ENCODE measurements at places on chromosomes 3 and 15. TPM values are rescaled to one million over a fixed set of nuclear protein-coding genes. Genes with fewer than 3 reads are reported as not detected.
A peak's percentile ranks its signal among the peaks of the same experiment; 100 is the strongest.

- no peaks in the 10 kb centered on the region for H3K36me3 ChIP-seq
- H3K4me3 ChIP-seq, result no peak overlapping the region
- H3K27me3 ChIP-seq, result no peaks in the 10 kb centered on the region
- peak; percentile 7 for DNase-seq
- H3K4me1 ChIP-seq, result no peaks in the 10 kb centered on the region
Observed at GRCh38 chr3:155673421-155673820, 71.5 kb downstream of the PLCH1 start.

The SERPINI2 gene
- total RNA-seq, result 0.04 TPM

DNA sequence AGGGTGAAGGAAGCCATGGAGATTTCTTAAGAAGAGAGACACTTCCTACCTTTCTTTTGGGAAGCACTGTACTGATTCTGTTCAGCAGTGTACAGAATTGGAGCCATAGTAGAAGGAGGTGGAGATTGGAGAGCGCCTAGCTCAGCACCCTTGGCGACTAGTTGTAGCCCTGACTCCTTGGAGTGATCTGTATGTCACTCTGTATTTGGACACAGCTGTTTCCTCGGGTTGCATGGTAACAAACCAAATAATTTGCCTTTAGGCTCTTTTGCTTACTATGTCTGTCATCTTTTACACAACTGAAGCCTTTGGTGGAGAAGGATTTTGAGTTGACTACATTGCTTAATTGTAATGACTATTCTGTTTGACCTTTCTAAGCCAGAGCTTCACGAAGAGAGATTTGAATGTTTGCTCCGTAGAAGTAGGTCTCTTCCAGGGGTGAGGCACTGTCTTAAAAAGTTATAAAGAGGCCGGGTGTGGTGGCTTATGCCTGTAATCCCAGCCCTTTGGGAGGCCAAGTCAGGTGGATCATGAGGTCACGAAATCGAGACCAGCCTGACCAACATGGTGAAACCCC, 77.1 kb downstream of the AKAP13 start:
- no peak overlapping the region for H3K27ac ChIP-seq
- H3K27me3 ChIP-seq, result no peaks in the 10 kb centered on the region

The BCHE gene
- 78.9 TPM for total RNA-seq

The GLT8D1 gene
- 87.7 TPM for total RNA-seq

DNA sequence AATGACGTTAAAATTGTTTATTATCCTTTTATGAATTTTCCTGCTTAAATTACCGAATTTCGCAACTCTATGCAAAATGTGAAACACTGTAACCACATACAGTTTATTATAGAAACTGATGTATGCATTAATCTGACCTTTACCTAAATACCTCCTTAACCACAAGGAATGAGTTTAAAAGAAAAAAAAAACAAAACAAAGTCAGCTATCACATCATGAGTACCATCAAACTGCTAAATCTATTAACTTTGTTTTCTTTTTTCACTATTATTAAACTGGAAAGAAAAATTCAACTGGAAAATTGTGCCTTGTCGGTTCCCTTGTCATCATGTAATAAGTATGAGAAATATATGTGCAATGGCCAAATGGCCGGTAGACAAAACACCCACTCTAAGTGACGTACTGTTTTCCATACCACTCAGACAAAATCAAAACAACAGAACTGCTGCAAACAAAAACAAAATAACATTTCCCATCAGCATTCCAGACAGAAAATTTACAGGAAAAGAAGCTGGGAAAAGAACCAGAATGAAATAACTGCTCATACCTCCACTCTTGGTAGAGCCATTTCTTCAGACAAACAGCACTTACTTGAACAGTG, 415.3 kb downstream of the FOXP1 start:
- no peak overlapping the region for H3K4me3 ChIP-seq
- peaks cover 7% of the 10 kb centered on the region for H3K4me1 ChIP-seq
- no peaks in the 10 kb centered on the region for H3K27me3 ChIP-seq
- peak; percentile 92 for DNase-seq
